NCI-H2029 treated with DMSO at 0.1 percent for 48 hours (cell line): ENCODE measurements at places on chromosomes 4 and X.
A peak's percentile ranks its signal among the peaks of the same experiment; 100 is the strongest.

DNA sequence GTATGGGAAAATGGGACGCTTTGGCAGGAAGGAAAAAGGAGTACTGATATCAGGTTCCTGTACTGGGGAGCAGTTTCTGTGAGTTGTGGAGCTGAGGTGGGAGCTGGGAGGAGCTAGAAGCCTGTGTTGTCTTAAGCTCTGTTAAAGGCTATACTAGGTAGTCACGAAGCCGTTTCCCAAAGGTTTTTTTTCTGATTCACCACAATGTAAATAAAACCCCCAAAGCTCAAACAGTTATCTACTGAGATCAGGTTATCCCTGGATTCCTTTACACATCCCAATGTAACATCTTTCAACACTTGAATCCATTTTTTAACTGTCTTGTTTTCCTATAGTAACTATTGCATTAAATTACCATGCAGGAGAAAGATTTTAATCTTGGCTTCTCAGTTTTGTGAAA is 297.4 kb upstream of the SFRP2 start:
- DNase-seq, result no peak

- DNase-seq, result no peak
These were observed 37.5 kb downstream of the CHRNA9 start for GRCh38 chr4:40372651-40373050.

GRCh38 chr4:16337936-16338335 is 111.7 kb upstream of the TAPT1 start:
- DNase-seq, result no peak

DNA sequence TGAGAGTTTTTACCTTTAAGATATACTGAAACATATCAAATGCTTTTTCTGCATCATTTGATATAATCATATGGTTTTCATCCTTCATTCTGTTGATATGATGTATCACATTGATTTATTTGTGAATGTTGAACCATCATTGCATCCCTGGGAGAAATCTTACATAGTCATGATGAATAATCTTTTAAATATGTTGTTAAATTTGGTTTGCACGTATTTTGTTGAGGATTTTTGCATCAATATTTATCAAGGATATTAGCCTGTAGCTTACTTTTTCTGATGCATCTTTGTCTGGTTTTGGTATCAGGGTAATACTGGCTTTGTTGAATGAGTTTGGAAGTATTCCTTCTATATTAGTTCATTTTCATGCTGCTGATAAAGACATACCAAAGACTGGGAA is 541.4 kb downstream of the TLL1 start:
- no peak for DNase-seq

DNA sequence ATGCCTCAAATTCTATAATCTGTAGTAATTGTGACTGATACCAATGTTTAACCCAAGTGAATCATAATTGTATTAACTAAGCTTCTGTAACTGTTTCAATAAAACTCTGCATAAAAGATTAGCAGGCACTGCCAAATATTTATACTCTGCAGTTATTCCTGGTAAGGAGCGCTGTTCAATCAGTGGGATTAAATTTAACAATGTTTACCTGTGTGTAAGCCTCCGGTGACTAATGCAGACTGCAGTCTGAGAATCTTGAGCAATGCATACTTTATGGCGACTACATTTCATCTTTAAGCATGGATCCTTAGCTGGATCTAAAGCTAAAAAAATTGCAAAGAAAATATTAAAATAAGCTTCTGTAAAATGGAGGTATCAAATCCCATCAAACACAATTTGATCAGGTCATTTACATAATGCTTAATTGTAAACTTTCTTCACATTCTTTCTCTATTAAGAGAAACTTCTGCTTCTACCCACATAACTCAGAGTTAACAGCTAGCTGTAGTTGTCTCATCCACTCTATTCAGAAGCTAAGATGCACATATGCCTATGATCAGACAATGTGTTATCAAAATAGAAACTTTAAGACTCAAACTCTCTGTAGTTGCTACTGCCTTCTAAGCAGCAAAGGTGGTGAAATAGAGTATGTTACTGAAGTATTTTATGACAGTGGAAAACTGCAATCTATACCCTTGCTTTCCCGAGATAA is 234.0 kb downstream of the SPOCK3 start:
- no peak for DNase-seq

GRCh38 chr4:29326816-29327215 is 1393.4 kb upstream of the PCDH7 start:
- no peak for DNase-seq

DNA sequence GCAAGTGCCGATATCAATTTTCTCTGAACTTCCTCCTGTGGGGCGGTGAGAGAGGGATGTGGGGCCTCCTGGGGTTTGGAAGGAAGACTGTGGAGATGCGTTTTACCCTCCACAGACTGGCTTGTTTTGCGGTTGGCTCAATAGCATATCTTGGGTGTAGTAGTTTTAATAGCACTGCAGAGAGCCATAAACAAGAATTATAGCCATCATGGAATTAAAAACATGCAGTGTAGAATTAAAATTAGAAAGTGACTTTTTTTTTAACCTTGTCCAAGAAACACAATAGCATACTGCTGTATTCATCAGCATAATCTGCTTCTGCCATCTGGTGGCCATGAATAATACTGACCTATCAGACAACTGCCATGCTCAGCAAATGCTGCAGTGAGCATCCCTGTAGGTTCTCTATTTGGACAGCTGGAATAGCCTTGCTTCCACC is 47.3 kb upstream of the SCML1 start:
- DNase-seq, result peak; percentile 23

GRCh38 chrX:154738011-154738738 is 12.7 kb downstream of the GAB3 start:
- DNase-seq, result no peak

GRCh38 chr4:60366661-60367060 is 833.5 kb upstream of the ADGRL3 start:
- DNase-seq, result no peak

DNA sequence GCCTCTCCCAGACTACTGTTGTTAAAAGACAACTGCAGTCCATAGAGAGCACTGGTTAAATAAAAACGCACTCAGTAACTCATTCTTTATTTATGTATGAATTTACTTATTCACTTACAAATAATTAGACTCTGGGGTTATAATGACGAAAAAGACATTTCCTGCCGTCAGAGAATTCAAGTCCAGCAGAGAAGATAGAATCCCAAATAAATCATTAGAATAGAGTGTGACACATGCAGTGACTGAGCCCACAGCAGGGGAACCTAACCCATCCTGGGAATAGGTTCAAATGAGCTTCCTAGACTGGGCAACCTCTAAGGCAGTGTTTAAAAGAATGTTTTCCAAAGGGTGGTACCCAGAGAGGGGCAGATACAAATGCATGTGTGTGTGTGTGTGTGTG is 53.9 kb downstream of the FGFBP1 start:
- no peak for DNase-seq

DNA sequence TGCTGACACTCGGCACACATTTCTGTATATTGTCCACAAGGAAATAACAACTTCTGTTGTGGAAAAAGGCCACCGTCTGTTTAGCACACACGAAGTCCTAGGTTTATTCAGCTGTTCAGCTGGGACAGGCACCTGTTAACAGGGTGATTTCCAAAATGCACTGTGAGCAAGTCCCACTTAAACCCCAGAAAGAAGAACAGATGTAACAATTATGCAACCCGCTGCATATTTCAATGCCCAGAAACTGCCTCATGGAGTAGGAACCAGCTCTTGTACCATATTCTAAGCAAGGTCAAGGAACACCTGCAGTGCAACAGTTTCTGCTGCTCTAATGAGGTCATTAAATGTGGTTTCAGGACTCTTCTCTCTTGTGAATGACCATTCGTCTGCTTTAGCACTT is 77.1 kb downstream of the GEMIN8 start:
- DNase-seq, result no peak

- DNase-seq, result no peak
These were observed 22.1 kb upstream of the CBR4 start for GRCh38 chr4:169032194-169032593.

- no peak for DNase-seq
These were observed 299.6 kb downstream of the EPHA5 start for GRCh38 chr4:65370709-65371108.

DNA sequence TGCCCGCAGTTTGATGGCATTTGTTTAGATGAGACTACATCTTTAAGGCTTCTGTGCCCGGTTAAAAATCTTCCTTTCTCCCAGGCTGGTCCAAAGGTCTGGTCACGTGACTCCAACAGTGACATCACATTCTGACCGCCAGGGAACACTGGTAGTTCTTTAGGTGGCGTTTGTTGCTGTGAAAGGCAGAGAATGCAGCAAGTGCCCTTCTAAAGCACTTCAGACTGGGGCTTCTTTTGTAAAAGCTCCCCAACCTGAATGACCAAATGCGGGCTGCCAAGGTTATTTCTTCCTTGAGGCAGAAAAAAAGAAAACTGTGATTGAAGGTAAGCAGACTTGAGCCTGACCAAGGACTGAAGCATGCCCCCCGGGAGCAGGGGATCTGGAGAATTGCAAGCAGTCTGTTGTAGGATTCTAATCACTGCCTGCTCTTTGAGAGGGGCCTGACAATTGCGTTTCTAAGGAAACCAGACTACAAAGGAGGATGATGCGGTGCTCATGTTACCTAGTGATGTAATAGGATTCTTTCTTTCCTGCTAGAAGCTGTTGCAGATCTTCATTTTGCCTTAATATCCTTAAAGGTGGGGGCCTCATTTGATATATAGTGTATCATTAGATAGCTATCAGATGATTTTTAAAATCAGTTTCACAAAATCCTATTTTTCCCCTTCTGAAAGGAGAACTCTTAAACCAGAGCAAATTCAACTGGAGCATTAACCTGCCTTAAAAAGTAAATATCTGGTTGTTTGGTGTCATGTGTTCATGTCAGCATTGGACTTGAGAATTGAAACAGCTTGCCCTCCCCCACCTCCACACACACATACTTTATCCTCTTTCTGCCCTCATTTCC is 133.1 kb downstream of the AKAP4 start:
- peak; percentile 48 for DNase-seq

DNA sequence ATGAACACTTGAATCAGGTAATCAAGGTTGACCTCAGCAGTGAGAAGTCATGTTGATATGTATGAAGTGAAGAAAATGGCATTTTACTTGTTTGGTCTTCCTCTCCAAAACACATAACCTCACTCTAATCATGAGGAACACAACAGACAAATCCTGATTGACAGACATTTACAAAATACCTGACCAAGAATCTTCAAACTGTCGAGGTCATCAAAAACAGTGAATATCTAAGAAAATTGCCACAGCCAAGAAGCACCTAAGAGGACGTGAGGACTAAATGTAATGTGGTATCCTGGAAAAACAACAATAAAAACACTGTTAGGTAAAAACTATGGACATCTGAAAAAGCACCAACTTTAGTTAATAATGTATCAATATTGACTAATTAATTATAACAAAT is 129.5 kb upstream of the MAGEB18 start:
- DNase-seq, result no peak

GRCh38 chr4:112515198-112516065 is 548 bp downstream of the NEUROG2 start:
- DNase-seq, result peak; percentile 13

- no peak for DNase-seq
These were observed 252.7 kb downstream of the CENPC start for GRCh38 chr4:67292636-67293035.

DNA sequence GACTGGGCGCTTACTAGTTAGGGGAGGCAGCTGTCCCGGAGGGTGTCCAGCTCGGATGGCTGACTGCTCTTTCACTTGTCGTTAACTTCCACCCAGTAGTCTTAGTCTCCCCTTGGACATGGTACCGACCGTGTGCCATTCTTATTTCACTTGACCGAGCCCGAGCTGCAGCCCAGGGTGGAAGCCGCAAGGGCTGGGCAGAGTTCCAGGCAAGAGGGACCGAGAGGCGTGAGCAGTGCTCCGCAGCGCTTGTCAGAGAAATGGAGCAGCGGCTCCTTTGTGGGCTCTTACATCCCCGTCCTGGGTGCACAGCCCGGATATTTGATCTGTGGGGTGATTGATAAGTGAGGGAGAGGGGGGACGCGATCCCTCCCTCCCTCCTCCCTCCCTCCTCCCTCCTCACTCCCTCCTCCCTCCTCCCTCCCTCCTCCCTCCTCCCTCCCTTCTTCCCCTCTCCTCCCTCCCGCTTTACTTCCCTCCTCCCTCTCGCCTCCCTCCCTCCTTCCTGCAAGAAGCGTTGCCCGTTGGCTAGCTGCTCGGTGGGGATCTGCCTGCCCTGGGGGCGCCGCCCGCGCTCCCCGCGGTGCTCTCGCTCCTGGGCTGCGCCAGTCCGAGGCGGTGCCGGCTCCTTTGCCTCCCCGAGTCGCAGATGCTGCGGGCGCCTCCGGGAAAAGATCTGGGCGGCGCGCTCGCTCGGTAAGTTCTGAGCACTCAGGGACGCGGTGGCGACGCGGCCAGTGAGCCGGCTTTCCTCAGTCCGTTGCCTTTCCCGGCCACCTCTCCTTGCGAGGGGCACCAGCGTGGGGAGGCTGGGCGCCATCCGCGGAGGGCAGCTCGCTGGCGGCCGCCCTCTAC is at the start of gene SLITRK2:
Gene SLITRK2, plus strand, starts transcription at position 499 of the 855 bp plus-strand sequence. CDS start 4,597 bp downstream, outside the sequence.
- no peak for DNase-seq

DNA sequence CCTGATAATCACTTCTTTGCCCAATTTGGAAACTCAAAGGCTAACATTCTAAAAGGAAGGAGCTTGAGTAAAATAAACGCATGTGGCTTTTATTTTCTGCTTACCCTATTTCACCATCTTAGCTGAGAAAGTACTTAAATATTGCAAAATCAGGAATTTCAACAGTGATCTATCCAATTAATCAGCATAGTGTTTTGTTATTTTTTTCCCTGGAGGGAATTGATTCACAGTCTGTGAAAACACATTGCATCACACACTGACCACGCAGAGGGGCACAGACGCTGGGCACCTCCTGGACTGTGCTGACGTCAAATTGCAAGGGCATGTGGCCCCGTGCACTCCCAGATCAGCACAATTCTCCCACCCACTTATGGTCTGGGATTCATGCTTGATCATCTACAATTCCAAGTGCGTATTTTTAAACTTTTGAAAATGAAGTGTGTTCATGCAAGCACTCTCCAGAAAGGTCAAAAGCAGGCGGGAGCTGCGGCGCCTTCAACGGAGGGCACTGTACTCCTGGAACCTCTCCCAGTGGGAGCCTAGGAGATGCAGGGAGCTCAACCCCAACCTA is 320.6 kb upstream of the PPARGC1A start:
- no peak for DNase-seq
